ENCODE measurements at places on chromosomes 5 and 9. TPM values are rescaled to one million over a fixed set of nuclear protein-coding genes. Genes with fewer than 3 reads are reported as not detected.

- no peak for DNase-seq
These were observed 199.5 kb upstream of the PUM3 start for GRCh38 chr9:3043369-3043768.

DNA sequence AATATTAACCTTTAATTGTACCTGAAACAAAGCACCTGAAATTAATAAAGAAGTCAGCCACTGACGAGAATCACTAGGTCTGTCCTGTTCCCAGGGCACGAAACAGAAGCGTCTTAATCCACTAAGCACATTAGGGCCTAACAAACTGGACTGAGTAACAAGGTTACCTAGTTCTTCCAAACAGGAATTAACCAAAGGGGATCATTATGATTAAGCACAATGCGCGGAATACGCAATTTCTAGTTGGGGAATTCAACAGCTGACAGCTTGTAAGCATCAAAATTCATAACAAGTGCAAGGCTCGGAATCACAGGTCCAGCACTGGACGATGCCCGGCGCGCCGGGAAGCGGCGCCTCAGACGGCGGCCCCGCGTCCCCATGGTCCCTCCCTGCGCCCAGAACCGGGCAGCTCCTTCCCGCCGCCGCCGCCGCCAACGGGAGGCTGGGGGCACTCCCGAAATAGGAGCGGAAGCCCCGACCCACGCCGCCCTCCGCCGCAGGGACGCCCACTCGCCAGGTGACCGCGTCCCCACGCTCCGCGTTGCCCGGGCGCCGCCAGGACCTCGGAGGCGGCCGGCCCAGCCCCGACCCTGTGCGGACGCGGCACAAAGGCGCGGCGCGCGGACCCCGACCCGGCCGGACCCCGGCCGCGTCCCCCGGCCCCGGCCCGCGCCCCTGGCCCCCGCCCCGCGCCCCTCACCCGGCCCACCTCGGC lies 898 bp downstream of the CAMSAP1 start:
- peak; percentile 60 for DNase-seq

DNA sequence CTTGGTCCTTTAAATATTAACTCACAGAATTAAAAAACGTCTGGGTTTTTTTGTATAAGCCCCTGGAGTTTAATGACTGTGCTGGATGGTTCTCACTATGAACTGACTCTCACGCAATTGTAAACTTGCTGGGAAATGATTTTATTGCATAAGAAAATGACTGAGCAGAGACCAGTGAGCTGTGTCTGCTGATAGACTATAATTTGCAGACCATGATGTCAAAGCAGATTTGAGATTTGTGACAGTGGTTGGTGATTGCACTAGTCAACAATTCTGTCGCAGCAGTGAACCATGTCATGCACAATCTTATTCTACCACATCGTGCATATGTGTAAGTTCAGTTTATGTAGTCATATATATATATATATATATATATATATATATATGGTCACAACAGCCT lies 85.7 kb upstream of the C9orf72 start:
- DNase-seq = no peak

DNA sequence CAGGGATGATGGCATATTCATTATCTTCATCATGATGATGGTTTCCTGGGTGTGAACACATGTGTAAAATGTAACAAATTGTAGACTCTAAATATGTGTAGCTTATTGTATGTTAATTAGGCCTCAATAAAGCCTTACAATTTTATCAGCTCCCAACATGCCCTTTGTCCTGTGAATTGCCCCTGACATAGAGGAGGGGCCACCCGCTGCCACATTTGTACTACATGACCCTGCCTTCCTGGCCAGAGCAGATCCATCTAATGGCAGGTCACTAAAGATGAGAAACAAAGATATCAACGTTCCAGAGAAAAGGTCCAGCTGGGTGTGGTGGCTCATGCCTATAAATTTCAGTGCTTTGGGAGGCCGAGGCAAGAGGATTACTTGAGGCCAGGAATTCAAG lies 117.2 kb downstream of the CAAP1 start:
- DNase-seq = no peak

GRCh38 chr9:121237916-121238315 lies 30.0 kb upstream of the GSN start:
- DNase-seq = no peak

GRCh38 chr5:147921136-147921535 lies 14.8 kb upstream of the C5orf46 start:
- no peak for DNase-seq

GRCh38 chr5:139787568-139788293 lies 7.9 kb upstream of the PSD2 start:
- DNase-seq = peak; percentile 84

GRCh38 chr5:140842798-140843733 lies 2.1 kb downstream of the PCDHA8 start:
- DNase-seq = no peak

- DNase-seq = no peak
These were observed 106.0 kb downstream of the SMARCA2 start for GRCh38 chr9:2120926-2121689.

DNA sequence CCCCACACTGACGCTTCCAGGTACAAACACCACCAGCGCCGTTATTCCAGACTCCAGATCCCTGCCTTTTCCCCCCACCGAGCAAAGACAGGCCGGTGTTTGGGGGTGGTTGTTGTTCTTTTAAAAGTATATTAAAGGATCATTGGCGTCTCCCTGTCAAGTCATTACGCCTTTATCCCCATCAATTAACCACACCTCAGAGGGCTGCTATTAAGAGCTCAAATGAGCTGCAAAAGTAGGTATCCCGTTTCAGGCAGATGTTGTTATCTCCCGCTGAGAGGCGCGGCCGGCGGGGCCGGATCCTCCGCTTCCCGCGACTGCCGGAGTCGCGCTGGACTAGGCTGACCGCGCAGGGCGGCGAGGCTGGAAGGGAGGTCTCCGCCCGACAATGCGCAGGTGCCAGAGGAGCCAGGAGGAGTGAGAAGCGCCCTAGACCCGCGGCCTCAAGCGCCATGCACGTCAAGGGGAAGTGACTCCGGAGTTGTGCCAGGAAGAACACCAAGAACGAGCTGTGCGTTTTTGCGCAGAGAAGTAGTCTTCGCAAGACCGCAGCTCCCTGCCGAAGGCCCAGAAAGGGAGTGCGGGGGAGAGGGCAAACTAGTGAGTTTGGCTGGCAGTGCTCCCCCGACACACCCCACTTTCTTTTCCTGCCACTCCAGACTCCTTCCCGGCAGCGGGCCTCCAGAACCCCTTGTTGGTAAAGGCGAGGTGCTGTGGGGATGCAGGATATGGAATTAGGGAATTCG lies 8.2 kb downstream of the NR2F1-AS1 start:
- no peak for DNase-seq

DNA sequence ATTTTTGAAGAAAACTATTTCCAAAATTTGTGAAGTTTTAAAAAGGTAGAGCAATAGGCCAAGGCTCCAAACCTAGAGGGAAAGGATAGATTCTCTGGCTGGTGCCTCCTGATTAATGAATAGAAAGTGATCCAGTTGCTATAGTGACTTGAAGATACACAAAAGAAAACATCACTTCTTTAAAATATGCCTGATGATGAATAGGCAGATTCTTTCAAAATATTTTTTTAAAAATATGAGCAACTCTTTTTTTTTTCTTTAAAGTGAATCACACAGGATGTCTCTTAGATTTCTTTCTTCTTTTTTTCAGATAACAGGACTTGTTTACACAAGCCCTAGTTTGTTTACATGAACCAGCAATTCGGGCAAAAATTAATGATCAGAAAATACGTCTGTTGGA lies 124.4 kb downstream of the RFK start:
- peak; percentile 73 for DNase-seq

GRCh38 chr5:111337688-111338087 lies 113.5 kb downstream of the CAMK4 start:
- DNase-seq = no peak

DNA sequence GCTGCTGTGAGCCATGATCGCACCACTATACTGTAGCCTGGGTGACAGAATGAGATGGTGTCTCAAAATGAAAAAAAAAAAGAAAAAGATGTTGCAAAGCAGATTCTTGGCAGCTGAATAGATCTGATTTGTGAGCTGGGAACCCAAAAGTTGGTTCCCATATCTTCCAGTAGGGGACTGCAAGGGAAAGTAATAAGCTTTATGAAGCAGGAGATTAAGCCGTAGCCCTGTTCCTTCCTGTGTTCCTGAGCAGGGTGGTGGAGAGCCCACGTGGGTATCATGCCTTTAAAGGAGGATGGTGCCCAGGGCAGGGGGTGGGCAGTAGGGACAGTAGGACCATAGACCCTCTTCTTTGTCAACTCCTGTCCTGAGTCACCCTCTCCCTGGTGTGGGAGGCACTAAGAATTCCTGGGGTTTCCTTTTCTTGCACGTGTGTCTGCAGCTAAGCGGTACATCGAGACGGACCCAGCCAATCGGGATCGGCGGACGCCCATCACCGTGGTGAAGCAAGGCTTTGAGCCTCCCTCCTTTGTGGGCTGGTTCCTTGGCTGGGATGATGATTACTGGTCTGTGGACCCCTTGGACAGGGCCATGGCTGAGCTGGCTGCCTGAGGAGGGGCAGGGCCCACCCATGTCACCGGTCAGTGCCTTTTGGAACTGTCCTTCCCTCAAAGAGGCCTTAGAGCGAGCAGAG lies 37.9 kb downstream of the STOM start:
- DNase-seq = peak; percentile 63

Gene PCDHA1
- 0.04 TPM for total RNA-seq

- DNase-seq = no peak
These were observed 31.2 kb downstream of the ZNF618 start for GRCh38 chr9:113907282-113907681.

Gene SLC25A48
- 0.18 TPM for total RNA-seq

- DNase-seq = no peak
These were observed 435.5 kb downstream of the SLCO4C1 start for GRCh38 chr5:101860563-101860962.

Gene BNIP1
- 14.2 TPM for total RNA-seq

Gene STARD4
- 6.3 TPM for total RNA-seq

DNA sequence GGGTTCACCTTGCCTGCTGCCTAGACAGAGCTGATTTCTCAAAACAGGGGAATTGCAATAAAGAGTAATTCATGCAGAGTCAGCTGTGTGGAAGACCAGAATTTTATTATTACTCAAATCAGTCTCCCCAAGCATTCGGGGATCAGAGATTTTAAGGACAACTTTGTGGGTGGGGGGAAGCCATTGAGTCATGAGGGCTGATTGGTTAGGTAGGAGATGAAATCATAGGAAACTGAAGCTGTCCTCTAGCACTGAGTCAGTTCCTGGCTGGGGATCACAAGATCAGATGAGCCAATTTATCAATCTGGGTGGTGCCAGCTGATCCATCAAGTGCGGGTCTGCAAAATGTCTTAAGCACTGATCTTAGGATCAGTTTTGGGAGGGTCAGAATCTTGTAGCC lies 159.1 kb upstream of the MAP1B start:
- DNase-seq = no peak

DNA sequence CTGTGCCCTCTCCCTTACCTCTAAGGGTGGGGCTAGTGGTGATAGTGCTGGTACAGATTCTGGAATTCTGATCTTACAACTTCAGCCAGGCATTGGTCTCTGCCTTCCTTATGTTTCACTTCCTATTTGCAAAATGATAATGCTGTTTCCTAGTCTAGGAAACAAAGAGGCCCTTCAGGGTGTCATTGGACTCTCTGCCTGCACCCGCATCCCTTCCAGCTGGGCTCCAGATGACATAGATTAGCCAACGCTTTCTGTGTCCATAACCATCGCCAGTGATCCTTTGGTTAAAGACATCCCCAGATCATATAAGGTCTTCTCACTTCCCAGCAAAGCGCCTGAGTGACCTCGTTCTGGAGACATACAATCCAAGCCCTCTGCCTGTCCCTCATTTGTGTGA lies 180.7 kb downstream of the ERCC6L2 start:
- DNase-seq = peak; percentile 37

Gene PLAC8L1
- 0.18 TPM for total RNA-seq

GRCh38 chr9:119689879-119690278 lies 320.6 kb upstream of the BRINP1 start:
- peak; percentile 7 for DNase-seq

Gene FOXD4
- total RNA-seq = 0.58 TPM

GRCh38 chr9:132040246-132040645 lies 39.4 kb downstream of the MED27 start:
- no peak for DNase-seq

GRCh38 chr5:112861638-112861985 lies 525 bp downstream of the SRP19 start:
- DNase-seq = no peak

Gene DIRAS2
- 0.93 TPM for total RNA-seq

Measured in muscle of leg (tissue), 16 donors.